GM04503 (cell line): ENCODE measurements at places on chromosomes 1 and 21.

DNA sequence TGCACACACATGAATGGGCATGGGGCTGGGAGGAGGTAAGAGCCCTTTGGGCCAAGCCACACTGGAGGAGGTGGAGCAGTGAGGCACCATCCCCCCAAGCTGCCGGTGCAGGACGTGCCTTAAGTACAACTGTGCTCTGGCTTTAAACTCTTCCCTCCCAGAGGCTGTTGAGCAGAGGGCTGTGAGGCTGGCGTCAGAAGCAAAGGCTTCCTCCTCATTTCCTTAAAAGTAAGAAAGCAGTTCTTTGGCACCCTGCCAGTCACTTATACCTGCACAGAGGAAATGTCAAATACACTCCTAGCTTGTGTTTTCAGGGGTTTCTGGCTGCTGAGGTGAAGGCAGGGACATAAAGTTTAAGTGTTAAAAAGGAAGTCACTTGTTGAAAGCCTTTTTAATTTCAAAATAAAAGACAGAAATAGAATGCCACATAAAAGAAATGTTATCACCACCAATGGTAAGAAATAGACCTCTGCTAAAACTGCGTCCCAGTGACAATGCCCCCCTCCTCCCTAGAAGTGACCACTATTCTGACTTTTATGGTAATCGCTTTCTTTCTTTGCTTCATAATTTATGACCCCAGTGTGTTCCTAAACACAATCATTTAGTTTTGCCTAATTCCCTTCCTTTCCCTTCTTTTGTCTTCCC lies 33.0 kb downstream of the LAMC2 start:
- DNase-seq = no peak

- DNase-seq = no peak
These were observed 43.0 kb upstream of the CRNN start for GRCh38 chr1:152457071-152457470.

- no peak for DNase-seq
These were observed 101.3 kb upstream of the C1orf21 start for GRCh38 chr1:184285401-184286087.

DNA sequence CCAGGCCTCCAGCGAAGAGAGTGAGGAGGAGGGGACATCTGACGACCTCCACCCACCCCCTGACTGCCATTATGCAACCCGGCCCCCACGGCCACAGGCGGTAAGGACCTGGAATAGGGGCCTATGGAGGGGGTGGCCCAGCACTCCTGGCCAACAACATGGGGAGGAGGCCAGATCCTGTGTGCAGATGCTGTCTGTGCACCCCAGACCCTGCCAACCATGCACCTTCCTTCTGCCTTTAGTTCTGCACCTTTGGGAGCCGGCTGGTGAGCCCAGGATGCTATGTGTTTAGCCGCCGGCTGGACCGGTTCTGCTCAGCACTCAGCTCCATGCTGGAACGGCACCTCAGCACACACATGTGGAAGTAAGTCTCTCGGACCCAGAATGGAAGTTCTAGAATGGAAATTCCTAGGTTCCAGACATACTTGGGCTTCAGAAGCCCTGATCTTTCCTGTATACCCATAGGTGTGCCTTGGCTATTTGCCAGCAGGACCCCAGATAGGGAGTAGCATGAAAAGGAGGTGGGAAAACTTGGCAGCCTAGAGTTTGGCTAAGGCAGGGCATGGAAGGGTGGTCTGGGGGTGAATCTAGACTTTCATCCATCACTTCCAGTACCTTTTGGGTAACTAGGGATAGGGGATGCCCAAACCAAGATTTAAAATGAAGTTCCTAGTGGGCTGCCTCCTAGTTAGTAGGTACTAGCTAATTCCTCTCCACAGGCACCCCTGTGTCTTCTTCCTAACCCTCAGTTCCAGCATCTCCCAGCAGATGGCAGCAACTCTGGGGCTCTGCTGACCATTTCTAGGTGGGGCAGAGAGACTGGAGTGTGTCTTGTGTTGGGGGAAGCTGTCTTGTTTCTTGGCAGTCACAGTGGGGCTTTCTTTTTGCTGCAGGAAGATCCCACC lies 3.6 kb upstream of the CYB561D1 start:
- DNase-seq = no peak

DNA sequence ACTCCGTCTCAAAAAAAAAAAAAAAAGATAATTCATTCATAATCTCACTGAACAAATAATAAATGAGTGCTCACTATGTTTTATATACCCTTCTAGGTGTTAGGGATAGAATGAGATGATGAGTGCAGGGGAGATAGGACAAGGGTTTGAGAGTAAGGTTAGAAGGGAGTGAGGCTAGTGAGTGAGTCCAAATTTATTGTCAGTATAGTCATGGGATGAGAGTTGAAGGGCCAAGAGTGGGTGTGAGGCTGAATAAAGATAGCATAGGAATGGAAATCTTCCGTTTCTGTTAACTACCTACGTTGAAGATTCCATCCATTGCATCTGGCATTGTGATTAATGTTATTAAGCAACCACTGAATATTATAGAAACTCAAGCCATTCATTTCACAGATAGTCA lies 16.8 kb downstream of the GNAI3 start:
- no peak for DNase-seq

GRCh38 chr1:165060285-165060793 lies 296.2 kb downstream of the LMX1A start:
- DNase-seq = no peak

- no peak for DNase-seq
These were observed at the start of gene SLC2A5 for GRCh38 chr1:9069326-9070100. TSS of gene SLC2A5 (minus strand) at chr1:9069635. CDS start at chr1:9069536, 99 bp downstream.

- no peak for DNase-seq
These were observed 3.7 kb downstream of the LENEP start for GRCh38 chr1:154996966-154997701.

DNA sequence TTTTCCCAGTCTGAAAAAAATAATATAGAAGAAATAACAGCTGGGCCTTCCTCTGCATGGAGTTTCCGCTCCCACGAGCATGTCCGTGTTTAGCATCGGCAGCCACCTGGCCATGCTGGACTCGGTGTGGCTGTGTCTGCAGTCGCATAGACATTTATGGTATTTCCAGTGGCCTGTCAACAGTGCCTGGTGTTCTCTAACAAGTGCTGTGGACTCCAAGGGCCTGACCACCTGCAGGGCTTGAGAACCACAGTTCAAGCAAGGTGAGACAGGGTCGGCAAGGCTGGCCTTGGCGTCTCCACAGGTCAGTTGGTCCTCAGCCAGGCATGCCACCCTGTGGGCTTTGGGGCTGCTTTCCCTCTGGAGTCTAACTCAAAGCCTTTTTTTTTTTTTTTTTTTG lies 124.8 kb downstream of the PGBD5 start:
- no peak for DNase-seq

DNA sequence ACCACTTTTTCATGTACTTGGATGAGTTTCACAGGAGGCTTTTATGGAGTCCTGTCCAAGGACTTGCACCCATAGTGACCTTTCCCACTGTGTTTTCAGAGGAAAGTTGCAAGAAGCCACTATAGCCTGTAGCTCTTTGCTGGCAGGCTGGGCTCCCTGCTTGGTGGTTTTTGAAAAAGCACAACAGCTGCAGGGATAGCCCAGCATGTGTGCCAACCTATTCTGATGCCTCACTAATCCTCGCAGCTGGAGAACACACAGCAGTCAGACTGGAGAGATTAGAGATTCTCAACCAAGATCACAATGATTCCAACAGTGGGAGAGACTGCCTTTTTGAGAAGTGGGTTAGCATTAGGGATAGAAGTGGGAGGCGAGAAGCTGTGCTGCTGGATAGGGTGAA lies 24.1 kb upstream of the ARHGEF11 start:
- no peak for DNase-seq

DNA sequence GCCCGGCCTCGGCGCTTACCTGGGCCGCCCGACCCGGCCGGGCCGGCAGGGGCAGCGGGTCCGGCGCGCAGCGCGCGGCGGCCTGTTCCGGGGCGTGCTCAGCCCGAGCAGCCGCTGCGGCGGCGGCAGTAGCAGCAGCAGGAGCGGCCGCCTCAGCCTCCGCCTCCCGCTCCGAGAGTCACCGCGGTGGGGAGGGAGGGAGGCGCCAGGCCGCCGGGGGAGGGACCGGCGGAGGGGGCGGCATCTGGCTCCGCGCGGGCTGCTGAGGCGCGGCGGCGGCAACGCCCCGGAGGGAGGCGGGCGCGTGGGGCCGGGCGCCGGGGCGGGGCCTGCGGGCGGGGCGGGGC lies at the start of gene CTNNBIP1:
TSS of gene CTNNBIP1 (minus strand) at position 194 of the 347 bp plus-strand sequence. CDS start 38,205 bp downstream, outside the sequence.
- no peak for DNase-seq

DNA sequence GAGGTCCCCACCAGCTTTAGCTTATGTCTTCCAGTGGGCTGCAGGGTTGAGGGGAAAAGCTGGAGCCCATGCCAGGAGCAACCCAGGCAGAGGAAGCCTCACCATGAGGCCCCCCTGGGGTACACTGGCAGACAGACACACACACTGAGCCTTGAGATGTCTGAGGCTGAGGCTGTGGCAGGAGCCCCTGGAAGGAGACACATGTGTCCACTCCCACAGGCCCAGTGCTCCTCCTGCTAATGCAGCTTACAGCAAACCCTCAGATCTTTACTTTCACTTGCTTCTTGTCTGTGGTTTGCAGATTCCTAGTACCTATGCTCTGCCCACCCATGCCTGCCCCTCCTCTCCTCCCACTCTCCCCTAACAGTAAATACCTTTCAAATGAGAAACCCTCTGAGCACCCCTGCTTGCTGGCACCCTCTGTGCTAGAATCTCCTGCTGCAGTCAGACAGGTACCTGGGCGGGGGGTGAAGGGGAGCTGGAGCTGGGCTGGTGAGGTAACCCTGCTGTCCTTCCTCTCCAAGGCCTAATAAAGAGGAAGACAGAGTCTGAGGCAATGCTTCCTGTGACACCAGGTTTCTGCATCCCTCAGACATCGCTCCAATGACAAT lies 63.4 kb upstream of the NEK2 start:
- DNase-seq = no peak

DNA sequence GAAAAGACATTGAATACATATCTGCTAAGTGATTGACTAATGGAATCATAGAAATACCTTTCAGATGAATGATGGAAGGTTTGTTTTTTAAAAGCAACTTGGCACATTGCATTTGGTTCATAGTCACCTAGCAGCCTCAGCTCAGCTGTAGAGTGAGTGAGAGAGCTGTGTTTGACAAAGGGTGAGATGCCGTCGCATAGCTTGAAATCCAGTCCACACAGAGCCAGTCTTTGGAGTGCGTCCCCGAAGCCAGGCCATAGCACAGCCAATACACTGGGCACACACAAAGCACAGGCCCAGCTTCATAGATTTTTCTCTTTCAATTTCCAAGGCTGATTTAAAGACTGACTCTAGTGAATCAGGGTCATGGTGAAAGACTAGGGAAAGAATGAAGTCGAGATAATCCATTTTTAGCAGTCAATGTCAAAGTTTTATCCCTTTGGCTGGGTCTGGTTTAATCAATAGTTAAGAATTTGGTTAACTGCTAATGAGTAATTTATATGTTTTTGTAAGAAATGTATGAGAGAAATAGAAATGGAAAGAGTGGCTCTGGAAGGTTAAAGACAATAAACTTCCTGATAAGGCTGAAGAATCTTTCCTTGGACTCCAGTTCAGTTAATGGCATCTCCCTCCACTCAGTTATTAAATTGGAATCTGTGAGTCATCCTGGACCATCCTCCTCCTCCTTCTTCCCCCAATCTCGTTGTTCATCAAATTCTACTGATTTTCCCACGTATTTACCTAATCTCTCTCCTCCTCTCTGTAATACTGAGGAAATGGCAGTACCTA lies 101.2 kb upstream of the IRF2BP2 start:
- DNase-seq = no peak

DNA sequence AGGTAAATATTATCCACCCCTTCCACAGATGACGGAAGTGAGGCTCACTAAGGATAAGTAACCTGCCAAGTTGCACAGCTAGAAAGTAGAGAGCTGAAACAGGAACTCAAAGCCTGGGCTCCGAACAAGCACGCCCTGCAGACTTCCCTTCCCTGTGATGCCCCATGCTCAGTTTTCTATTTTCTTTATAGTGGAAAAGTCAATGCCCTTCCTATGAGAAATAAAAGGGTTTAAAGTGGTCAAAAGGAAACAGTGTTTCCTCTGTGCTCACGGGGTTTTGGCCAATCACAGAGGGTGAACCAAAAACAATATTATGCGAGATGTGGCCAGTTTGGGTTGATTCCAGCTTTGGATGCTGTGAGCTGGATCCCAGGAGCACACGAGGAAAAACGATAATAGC lies 44.5 kb downstream of the DDR2 start:
- no peak for DNase-seq

GRCh38 chr21:25638660-25639550 lies at the start of gene JAM2:
TSS of gene JAM2 (plus strand) at chr21:25639258. CDS start at chr21:25639822, 564 bp downstream.
- DNase-seq = no peak

- DNase-seq = no peak
These were observed 46.6 kb upstream of the C1orf105 start for GRCh38 chr1:172373864-172374263.

DNA sequence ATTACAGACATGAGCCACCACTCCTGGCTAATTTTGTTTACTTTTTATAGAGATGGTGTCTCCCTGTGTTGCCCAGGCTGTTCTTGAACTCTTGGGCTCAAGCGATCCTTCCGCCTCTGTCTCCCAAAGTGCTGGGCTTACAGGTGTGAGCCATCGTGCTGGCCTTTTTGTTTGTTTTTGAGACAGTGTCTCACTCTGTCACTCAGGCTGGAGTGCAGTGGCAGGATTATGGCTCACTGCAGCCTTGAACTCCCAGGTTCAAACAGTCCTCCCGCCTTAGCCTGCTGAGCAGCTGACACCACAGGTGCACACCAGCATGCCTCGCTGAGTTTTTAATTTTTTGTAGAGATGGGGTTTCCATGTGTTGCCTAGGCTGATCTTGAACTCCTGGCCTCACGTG lies 49.1 kb downstream of the ADARB1 start:
- DNase-seq = no peak

DNA sequence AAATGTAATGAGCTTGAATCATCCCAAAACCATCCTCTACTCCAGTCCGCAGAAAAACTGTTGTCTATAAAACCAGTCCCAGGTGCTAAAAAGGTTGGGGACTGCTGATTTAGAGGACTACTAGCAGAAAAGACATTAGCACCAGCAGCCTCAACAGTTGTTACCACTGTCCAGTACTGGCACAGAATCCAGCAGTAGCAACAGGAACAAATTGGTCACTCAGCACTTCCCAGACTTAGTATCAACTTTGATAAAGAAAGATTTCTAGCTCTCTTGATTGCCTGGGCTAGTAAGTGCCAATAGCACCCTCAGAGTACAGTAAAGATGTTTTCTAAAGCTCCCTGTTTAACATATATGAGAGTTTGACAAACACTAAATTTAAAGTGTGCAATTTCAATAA lies 127.9 kb downstream of the FAF1 start:
- no peak for DNase-seq

GRCh38 chr1:210707300-210708240 lies 378.9 kb downstream of the HHAT start:
- no peak for DNase-seq

DNA sequence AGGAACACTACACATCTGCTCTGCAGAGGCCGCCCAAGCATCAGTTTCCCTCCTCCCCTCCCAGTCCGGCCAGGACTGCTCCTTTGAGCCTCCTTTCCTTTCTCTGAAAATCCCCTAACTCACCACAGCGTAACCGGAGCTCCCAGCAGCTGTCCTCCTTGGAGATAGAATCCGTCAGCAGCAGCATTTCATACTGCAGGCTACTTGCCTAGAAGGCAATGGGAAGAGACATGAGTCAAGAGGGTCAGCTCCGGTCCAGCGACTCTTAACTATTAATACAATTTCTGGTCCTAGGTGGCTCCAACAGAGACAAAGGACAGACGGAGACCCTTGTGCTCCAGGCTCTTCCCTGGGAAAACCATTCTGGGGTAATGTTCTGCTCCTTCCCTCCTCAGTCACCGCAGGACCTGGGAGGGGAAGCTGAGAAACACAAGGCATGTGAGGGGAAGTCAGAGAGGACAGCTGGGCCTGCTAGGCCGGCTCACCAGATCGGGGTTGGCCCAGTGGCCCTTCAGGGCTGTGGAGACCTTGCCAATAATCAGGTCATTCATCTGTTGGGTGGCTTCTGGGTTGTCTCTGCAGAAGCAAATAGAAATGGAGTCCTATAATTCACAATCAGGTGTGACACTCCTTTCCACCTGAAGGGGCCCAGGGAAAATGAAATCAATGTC lies 99.7 kb downstream of the UBR4 start:
- no peak for DNase-seq
